NCI-H460 (cell line): ENCODE measurements at places on chromosomes 12 and 14.

DNA sequence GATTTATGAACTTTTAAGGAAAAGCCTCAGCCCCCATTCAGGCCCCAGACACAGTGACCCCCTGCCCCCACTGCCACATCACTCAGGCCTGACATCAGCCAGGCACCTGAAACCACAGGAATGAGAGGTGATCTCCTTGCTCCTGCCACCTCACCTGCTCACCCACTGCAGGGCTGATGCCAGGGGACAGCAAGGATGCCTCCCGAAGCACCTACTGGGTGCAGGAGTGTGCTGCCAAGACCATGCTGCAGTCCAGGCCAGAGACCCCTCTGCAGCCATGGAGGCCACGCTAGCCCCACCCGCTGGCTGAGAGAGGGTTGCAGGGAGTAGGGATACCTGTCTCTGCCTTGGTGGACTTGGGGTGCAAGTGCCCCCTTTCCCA lies 18.6 kb upstream of the KRT7 start:
- DNase-seq: no peak

GRCh38 chr14:46147452-46147851 lies 504.1 kb downstream of the RPL10L start:
- DNase-seq: no peak

- DNase-seq: no peak
Observed at GRCh38 chr14:61832783-61833182, 70.6 kb downstream of the SNAPC1 start.

- DNase-seq: no peak
Observed at GRCh38 chr12:123428591-123428990, 7.9 kb downstream of the RILPL2 start.
